ENCODE measurements at places on chromosomes 5 and 9. TPM values are rescaled to one million over a fixed set of nuclear protein-coding genes. Genes with fewer than 3 reads are reported as not detected.

GRCh38 chr5:174542471-174542870 is 181.9 kb upstream of the MSX2 start:
- no peak for DNase-seq

GRCh38 chr9:99085949-99086948 is 18.7 kb upstream of the TGFBR1 start:
- no peak for DNase-seq

DNA sequence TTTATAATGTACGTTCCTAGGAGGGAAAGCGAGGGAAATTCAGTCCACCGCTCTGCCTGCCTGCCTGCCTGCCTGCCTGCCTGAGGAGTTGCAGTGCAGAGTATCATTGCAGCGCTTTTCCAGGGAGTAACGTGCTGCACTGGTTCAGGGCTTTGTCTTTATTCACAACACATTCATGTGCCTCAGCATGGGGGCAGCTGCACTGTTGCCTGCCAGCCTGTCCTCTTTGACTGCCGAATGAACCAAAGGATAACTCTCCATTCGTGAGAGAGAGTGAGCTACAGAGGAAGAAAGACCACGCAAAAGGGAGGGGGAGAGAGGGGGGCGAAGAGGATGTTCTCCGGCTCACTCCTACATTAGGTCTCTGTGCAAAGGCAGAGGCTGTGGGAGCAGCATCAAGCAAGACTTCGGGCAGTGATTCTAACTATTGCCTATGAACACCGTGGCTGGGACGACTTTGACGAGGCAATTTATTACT is 791.2 kb downstream of the MAT2B start:
- no peak for DNase-seq

- DNase-seq, result no peak
Observed at GRCh38 chr9:127539982-127540663, 72.0 kb upstream of the STXBP1 start.

- no peak for DNase-seq
Observed at GRCh38 chr5:138655530-138656190, 80.5 kb upstream of the HSPA9 start.

The PCDHA1 gene
- not detected for total RNA-seq

All from CD4-positive, alpha-beta T cell (primary cell).